NCI-H526 (cell line): ENCODE measurements at places on chromosomes 6 and 20.

GRCh38 chr20:53210931-53211330 is 238.8 kb downstream of the TSHZ2 start:
- DNase-seq = no peak

GRCh38 chr20:58696411-58696961 is 3.9 kb downstream of the NPEPL1 start:
- no peak for DNase-seq

- no peak for DNase-seq
Observed at GRCh38 chr6:115891111-115891669, 169.5 kb downstream of the FRK start.

DNA sequence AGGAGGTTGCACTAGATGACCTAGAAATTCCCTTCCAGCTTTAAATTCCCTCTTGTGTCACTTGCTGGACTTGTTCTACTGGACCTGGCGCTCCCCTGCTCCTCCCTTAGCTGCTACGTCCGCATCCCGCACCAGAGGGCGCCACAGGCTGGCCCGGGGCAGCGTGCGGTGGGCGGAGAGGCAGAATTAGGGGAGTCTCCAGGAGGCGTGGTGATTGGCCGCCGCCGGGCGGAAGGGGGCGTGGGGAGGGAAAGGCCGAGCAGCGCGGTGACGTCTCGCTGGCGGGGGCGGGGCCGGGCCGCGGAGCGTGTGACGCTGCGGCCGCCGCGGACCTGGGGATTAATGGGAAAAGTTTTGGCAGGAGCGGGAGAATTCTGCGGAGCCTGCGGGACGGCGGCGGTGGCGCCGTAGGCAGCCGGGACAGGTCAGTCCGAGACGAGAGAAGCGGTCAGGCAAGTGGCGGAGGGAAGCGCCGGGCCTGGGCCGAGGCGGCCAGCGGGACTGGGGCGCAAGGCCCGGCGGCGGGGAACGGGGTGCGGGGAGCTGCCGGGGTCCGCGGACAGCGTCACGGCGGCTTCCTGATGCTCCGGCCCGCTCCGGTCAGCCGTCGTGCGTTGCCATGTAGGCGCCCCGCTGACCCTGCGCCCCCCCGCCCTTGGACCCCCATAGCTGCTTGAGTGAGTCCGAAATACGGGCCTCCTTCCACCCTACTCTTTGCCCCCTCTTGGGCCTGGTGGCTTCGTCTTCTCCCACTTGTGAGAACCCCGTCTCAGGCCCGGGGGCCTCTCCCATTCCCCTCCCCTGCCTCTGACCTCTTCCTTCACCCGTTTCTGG is at the start of gene PPARD:
TSS of gene PPARD (plus strand) at position 301 of the 834 bp plus-strand sequence. CDS start 68,530 bp downstream, outside the sequence.
- DNase-seq = peak; percentile 85

- DNase-seq = no peak
Observed at GRCh38 chr6:145875496-145876211, 61.1 kb upstream of the FBXO30 start.

- DNase-seq = no peak
Observed at GRCh38 chr20:34435589-34435988, 72.5 kb downstream of the ITCH start.

- DNase-seq = peak; percentile 65
Observed at GRCh38 chr20:23776067-23776771, 25.5 kb upstream of the CST1 start.

- DNase-seq = no peak
Observed at GRCh38 chr20:41274152-41274551, 43.4 kb downstream of the ZHX3 start.

- DNase-seq = no peak
Observed at GRCh38 chr6:17417817-17418216, 24.4 kb downstream of the CAP2 start.

- DNase-seq = no peak
Observed at GRCh38 chr6:494394-494793, 102.8 kb downstream of the IRF4 start.

DNA sequence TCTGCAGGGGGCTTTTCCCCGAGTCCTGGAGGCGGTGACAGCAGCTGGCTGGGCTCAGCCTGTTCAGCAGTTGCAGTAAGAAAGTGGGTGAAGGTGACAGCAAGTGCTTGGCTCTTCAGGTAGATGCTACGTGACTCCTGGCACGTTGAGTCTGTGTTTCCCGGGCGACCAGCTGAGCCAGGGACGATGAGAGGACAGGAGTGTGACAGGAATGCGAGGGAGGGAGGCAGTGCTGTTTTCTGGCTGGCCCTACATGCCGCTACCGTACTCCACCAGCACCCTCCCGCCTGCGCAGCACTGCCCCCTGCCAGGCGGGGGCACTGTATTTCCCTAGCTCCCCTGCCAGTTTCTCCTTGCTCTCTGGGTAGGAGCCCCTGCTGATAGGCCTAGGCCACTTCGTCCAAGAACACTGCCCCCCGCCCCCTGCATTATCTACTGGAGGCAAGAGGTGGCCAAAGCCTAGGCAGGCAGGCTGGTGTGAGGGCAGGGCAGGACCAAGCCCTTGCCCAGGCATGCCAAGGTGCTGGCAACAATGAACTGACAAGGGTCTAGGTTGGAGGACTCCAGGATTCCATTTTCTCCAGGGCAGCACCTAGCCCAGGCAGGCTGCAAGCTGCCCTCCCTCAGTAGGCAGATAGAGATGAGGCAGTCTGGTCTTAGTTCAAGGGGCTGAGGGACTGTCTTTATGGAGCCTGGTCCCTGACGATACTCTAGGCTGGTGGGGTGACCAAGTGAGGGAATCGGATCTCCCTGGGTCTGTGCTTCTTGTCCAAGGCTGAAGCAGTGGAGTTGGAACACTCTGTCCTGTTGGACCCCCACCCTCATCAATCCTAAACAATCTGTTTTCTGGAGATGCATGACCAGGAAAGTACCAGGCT is 19.2 kb downstream of the MRPS18A start:
- peak; percentile 71 for DNase-seq

- no peak for DNase-seq
Observed at GRCh38 chr20:45904583-45905504, 7.1 kb downstream of the PLTP start.

DNA sequence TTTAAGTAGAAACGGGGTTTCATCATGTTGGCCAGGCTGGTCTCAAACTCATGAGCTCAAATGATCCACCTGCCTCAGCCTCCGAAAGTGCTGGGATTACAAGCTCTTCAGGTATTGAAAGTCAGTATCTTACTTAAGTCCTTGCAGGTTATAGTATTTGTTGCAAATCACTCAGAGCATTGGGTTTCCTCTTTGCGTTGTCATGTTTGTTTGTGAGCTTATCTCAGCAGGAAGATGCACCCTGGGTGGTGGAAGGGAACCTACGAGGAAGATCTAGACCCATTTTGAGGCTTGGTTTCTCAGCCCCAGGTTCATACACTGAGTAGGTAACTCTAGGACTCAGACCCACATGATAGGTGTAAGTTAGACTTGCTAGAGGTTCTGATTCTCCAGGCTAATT is 18.6 kb downstream of the MYH7B start:
- no peak for DNase-seq

DNA sequence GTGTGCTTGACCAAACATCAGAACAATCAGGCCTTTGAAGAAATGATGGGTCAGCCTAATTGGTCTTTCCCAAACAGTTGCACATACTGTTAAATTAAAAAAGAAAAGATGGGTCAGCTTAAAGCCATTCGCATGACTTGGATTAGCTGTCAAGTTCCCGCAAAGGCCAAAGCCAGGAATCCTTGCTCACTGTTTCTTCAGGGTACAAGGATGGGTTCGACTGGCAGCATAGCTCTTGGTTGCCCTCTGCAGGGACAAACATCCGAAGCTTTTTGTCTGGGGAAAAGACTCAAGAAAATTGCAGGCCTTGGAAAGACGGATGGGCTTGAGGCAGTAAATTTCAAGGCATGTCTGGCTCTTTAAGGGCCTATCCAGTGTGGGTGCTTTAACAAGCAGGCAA is 168.0 kb downstream of the HDGFL1 start:
- peak; percentile 30 for DNase-seq

DNA sequence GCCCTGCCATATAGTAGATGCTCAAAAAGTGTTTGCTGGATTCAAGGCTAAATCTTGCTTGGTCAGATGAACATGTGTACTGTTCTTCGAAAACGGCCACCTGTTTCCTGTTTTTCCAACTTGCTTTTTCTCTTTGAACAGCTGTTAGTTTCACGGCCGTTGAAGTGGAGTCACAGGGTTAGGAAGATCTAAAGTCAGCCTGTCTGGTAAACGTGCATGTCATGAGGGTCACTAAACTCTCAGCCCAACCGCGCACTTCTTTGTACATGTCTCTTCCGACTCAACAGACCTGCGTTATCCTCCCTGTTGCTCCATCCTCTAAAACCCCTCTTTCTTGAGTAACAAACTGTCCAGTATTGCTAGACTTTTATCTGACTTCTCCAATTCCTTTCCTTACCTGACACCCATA is 93.2 kb upstream of the MAN1A1 start:
- DNase-seq = no peak

DNA sequence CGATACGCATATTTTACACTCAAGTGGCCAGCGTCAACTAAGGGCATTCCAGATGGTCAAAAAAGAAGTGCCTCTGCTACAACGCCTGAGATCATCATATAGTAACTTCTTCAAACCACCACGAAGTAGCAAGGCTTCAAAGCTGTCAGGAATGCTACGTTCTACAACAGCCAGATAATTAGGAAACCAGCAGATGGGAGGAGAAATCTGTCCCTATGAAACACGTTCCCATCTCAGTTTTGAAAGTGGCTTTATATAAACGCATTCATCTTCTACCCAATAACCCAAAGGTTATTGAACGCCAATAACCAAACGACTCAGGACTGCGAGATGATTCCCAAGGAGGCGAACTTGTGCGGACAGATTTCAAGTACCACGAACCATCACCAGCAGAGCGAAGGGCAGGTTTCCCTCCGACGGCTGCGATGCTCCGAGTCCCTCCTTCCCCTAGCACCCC is 1.2 kb downstream of the ABHD12 start:
- DNase-seq = peak; percentile 40

DNA sequence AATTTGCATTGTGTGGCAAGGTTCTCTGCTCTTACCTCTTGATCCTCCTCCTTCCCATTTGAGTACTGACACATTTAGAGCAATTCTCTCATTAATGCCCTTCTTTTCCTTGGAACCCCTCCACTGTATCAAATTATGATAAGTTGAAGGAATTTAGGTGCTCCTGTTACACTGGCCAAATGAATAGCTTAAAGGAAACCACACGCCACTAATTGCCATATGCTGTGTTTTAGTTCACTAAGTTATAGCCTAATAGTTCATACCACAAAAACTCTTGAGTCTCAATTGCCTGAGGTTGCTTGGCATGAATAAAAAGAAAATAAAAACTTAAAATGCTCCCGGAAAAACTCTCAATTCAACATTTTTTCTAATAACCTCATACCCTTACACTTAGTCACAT is 1239.3 kb downstream of the EPHA7 start:
- DNase-seq = no peak

- DNase-seq = no peak
Observed at GRCh38 chr6:157233686-157234085, 89.6 kb downstream of the TMEM242 start.

DNA sequence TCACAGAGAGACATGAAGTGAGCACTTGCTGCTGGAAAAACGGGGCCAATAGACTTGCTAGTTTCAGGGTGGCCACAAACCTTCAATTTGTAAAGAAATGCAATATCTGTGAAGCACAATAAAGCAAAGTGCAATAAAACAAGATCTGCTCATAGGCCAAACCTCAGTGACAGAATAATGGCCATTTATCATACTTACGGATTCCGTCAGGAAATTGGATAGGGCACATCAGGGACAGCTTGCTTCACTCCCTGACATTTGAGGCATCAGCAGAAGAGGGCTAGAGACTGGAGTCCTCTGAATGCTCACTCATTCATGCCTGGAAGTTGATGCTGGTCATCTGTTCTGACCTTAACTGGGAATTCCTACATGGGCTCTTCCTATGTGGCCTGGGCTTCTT is 165.5 kb upstream of the OPRM1 start:
- DNase-seq = no peak

DNA sequence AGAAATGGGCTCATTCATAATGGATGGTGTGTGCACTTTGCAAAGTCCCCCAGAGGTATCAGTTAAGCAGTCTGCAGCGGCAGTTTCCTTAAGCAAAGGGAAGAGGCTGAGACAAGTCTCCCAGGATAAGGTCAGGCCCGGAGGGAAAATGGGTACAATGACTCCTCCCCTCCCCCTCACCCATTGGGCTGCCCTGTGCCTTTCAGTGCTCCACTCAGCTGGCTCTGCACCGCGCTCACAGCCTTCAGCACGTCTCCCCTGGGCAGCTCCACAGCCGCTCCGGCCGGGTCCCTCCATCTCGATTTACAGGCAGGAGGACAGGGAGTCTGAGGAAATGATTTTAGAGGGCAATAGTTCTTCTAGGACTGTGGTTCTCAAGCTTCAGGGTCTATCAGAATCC is 264.8 kb downstream of the LRFN2 start:
- no peak for DNase-seq

DNA sequence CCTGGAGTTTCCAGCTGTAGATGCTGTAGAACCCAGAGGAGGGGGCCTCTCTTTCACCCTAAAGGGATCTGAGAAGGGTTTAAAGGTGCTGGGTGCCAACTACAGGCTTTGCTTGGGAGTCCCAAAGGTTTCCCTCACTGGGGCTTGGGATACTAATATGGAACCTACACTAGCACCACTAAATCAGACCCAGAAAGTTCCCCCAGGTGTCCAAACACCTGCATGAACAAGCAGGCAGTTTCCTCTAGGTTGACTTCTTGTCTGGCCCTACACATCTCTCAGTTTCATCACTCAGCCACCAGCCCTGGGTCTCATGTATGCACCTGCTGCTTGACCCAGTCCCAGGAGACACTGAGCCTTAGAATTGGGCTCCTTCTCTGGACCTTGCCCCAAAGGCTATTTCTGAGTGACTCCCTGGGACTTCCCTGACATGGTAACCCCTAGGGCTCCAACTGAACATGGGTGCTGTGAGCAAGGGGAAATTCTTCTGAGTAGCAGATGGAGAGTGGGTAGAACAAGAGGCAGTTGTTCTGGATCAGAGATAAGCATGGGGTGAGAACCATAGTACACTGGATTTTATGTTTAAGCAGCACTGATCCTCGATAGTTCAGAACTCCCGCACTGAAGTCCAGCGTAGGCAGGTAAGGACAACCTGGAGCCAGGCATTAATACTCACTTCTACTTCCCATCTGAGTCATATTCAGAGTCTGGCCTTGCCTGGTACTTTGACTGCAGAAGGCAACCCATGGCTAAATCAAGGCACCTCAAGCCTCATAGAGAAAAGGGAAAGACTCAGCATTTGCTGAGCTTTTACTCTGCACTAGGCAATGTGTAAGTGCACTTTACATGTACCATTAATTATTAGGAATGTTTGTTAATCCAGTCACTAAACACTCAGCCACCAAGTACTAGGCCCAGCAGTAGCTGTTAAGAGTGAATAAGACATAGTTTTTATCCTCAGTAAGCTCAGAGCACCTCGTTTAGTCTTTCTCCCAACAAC is 16.8 kb downstream of the BCL2L1 start:
- DNase-seq = no peak

GRCh38 chr6:140032189-140032588 is 657.7 kb upstream of the CITED2 start:
- no peak for DNase-seq

GRCh38 chr6:137002505-137002904 is 42.3 kb downstream of the IL20RA start:
- no peak for DNase-seq

DNA sequence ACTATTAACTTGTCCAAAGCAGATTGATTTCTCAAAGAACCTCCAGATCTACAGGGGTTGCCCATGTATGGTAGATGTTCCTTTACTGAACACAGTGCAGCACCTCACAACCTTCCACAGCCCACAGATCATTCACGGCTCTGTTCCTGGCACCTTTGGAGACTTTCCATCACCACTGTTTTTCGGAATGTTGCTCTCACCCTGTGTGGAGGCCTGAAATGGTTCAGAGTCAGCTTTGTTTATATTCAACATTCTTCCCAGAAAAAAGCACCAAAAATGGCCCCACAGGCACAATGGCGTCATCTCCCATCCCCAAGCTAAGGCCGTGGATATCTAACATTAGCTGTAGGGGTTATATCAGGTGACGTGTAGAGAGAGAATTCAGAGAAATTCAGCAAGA is 74.7 kb downstream of the DHX35 start:
- DNase-seq = no peak
